ENCODE measurements at places on chromosomes 16 and 17. TPM values are rescaled to one million over a fixed set of nuclear protein-coding genes. Genes with fewer than 3 reads are reported as not detected.

DNA sequence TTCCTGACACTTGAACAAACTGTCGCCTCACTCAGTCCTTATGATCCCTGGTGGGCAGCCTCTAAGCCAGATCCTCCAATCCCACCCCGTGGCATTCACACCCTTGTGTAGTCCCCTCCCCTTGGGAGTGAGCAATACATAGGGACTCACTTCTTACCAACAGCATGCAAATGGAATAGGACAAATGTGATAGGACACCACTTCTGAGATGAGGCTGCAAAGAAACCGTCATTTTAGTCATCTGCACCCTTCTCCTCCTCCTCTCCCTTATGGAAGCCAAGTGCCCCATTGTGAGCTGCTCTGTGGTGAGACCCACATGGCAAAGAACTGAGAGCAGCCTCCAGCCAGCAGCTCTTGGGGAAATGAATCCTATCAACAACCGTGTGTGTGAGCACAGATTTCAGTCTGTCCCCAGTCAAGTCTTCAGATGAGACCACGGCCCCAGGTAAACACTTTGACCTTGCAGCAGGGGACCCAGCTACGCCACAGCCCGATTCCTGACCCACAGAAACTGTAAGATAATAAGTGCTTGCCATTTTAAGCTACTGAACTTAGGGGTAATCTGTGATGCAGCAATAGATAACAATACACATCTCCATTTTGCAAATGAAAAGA, 46.9 kb downstream of the ZFHX3 start:
- DNase-seq = no peak

DNA sequence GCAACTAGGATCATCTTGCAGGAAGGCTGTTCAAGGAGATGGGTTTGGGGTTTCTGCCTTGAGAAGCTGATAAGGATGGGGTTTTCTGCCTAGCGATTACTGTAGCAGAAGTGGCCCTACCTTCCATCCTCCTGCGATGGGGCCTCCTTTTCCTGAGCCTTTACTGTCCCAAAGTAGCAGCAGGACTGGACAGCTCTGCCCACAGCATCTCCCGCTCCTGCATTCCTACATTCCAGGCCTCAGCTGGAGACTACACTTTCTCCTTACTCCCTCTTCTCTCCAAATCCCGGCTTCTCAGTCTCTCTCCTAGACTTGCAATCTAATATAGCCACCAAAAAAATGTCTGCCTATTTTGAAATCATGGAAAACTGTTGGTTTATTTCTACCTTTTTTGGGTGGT, 355.4 kb downstream of the CA10 start:
- no peak for DNase-seq

DNA sequence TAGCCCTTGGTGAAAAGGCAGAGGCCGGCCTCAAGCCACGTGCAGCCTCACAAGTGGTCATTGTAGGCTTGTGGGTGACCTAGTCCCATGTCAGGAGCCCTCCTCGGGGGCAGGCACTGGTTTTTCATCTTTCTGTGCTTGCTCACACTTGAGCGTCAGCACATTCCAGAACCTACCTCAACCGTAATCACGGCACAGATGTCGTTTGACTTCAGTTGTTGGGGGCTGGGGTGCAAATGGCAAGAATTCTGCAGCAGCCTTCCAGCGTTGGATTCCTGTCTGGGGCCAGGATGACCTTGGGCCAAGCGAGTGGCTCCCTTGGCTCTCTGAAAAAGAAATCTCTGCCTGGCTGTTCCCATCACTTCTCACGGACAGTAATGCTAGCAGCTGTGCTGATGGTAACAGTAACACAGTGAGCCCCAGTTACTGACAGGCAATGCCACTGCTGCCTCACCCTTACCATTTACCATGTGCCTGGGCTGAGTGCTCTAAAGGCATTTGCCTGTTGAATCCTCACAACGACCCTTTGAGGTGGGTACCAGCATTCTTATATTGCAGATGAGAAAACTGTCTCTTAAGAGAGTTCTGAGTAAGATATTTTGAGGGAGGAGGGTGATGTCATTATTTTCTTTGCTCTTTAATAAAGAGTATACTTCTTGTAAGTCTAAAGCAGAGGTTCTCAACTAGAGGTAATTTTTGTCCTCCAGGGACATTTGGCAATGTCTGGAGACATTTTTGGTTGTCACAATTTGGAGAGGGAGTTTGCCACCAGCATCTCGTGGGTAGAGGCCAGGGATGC, 46.5 kb downstream of the KSR1 start:
- DNase-seq = no peak

Gene CACNG3
- total RNA-seq = not detected

Gene CDH3
- 17.4 TPM for total RNA-seq

DNA sequence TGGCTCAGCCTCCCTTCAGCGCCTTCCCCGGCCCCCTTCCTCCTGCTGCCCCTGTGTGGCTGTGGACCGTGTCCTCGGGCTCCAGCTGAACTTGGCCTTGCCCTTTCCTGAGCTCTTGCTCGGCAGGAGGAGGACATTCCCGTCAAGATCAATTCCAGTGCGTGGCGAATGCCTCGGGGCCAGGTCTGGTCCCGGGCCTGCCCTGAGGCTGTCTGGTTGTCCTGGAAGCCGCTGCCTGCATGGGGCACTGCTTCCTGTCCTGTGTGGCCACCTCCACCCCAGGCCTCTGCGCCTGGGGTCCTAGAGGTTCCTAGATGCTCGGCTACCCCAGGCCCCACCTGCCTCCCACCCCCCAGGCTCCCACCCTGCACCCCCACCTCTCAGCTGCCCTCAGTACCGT, 12.8 kb downstream of the BAHCC1 start:
- DNase-seq = no peak

GRCh38 chr17:36544044-36544306, 744 bp upstream of the GGNBP2 start:
- DNase-seq = peak; percentile 51

GRCh38 chr16:51151435-51151960, 428 bp upstream of the SALL1 start:
- DNase-seq = no peak

DNA sequence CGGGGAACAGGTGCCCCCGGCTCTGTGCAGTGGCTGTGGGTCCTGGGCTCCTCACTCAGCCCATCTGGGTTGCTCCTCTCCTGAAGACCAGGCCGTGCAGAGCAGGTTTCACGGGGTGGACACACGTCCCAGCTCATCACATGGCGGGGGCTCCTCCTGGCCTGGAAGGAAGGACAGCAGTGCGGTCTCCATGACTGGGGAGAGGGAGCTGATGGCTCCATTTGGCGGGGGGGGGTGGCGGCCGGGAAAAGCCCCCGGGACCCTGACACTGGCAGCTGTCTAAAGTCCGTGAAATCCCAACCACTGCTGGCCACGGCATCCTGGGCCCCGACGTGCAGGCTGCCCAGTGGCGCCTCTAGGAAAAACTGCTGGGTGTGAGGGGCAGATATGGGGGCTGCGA, 19.0 kb downstream of the SOX8 start:
- no peak for DNase-seq

DNA sequence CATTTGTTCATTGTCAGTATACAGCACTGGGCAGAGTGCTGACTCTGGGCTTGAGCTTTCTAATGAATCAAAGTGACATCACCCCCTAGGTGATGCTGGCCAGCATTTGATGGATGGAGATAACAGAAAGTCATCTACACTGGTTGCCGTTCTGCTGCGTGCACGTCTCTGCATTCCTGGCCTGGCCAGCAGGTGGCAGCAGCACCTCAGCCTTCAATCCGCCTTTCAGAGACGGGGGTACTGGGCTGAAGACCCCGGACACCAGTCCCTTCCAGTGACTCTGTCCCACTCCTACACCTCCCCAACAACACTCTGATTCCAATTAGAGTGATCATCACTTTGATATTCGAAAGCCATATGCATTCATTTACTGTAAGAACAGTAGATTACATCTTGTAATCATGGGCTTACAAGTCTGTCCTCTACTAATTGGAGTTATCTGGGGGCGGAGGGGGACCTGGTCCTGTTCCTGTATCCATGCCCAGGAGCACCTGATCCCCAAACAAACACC, 6.0 kb downstream of the CPSF4L start:
- peak; percentile 56 for DNase-seq

GRCh38 chr17:81683208-81683583, 401 bp downstream of the ARL16 start:
- DNase-seq = no peak

- no peak for DNase-seq
Measured at GRCh38 chr16:66414891-66415290, 12.2 kb upstream of the BEAN1 start.

- DNase-seq = no peak
Measured at GRCh38 chr17:36837195-36837938, 99.9 kb upstream of the LHX1 start.

- no peak for DNase-seq
Measured at GRCh38 chr16:56776562-56776961, 46.6 kb downstream of the NUP93 start.

DNA sequence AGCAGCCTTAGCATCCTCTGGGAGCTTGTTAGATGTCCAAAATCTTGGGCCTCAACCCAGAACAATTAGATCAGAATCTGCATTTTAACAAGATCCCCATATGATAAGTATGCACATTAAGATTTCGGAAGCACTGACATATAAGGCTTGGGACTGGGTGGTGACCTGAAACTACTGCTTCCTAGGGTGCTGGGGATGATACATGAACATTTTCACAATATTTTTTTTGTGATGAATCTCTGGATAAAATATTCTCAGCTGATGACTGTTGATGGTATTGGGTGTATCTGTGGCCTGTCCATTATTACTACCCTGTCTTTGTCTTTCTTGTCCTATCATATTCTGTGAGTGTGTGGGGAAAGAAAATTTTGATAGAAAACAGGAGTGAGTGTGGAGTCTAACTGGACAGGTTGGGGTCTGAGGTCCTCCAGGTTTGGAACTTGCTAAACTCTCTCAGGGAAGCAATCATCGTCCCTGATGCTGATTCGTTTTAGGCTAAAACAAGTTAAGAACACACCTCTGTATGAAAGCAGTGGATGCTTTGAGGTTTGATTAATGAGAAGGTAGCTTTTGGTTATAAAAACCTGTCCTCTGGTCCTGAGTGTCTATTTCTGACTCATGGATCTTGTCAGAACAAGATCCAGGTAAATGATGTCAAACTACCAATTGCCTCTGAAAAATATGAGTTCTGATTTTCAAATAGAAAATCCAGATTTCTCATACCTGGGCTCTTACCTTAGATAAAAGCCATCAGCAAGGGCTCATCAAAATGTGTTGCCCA, 23.2 kb downstream of the KRT23 start:
- DNase-seq = no peak

- no peak for DNase-seq
Measured at GRCh38 chr16:57755726-57756423, 20.3 kb downstream of the KATNB1 start.

Gene TAT
- 0.26 TPM for total RNA-seq

- DNase-seq = no peak
Measured at GRCh38 chr16:84179612-84180320, 7.1 kb downstream of the TAF1C start.

Gene RRN3
- total RNA-seq = 39.4 TPM

Gene ACE
- total RNA-seq = 7.5 TPM

GRCh38 chr16:80997139-80997798, 9.4 kb downstream of the CMC2 start:
- no peak for DNase-seq
